CD4-positive, alpha-beta T cell treated with Interleukin-17A for 4 hours (primary cell): ENCODE measurements at places on chromosomes 12 and 14.

DNA sequence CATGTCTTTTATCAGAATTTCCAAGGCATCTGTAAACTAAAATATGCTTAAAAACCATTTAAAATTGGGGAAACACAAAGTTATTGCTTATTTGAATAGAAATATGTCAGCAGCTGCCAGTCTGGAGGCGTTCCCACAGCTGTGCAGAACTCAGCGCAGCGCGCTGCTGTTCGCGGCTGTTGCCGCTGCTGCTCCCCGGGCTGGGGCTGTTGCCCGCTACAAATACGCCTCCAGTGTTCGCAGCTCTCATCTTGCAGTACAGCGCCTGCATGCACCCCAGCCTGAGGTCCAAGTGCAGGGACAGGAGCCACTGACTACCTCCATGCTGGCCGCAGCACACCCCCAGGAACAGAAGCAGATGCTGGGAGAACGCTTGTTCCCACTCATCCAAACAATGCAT is 216.2 kb downstream of the SLC16A7 start:
- no peak for DNase-seq

DNA sequence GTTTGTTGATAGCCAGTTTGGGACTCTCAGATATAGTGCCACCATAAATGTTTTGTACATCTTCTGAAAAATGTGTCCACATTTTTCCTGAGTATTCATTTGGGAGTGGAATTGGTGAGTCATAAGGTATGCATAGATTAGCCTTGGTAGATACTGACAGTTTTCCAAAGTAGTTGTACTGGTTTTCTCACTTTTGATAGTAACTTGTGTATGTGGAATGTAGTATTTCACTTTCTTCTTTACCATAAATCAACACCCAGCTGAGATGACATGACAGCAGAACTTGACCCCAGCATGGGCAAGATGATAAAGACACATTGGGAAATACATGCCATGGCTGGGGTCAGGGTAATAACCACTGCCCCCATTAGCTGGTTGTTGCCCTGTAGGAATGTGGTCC is 5.4 kb downstream of the FBXW8 start:
- DNase-seq, result no peak

DNA sequence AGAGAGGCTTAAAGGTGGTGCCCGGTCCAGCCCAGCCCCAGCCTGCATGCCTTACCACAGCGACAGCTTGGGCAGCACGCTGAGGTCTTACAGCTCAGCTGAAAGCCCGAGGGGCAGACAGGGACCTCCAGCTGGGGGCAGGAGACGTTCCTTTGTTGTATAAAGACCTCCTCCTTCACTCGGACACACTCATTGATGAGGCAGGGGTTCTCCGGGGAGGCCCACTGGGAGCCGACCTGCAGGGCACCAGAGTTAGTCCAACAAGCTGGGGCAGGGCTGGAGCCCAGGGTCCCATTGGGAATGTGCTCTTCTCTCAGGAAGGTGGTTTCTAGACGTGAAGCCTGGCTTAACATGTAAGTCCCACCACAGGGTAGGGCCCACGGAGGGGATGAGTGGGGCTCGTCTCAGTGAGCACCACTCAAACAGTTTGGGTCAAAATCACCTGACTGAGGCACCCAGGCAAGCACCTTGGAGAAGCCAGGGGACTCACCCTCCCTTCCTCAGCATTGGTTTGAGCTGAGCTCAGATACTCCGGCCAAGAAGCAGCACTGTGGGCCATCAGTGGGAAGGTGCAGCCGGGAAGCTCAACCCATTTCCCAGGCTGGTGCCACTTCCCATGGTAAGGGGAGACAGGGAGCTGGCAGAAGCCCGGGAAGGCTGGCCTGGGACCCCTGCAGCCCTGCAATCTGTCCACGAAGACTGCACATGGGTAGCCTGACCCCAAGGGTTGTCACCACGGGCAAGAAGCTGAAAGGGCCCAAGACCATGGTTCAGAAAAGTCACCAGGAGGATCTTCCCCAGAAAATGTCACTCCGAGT is 24.3 kb upstream of the ANO2 start:
- no peak for DNase-seq

DNA sequence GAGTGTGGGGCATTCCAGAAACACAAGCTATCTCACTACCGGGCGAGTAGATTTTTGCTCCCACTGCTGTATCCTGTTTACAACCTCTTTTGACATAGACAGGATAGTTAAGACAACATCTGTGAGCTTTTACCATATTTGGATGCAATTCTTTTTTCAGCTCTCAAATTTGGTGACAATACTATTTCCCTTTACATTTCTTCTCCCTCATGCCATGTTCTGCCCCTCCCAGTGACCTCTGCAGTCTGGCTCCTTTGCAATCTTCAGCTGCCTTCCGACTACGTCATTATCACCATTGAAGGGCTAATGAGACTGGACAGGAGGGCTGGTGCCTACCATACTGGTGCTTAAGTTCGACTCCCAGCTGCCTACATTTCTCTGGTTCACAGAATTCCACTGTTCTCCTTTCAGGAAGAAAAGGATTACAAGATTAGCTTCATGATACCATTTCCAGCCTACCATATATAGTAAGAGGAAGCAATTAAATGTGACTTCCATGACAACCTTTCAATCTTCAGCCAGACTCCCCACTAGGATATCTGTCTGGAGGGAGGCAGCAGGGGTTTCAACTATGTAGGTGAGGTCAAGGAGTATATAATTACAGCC is 251.6 kb downstream of the PHLDA1 start:
- DNase-seq, result no peak

DNA sequence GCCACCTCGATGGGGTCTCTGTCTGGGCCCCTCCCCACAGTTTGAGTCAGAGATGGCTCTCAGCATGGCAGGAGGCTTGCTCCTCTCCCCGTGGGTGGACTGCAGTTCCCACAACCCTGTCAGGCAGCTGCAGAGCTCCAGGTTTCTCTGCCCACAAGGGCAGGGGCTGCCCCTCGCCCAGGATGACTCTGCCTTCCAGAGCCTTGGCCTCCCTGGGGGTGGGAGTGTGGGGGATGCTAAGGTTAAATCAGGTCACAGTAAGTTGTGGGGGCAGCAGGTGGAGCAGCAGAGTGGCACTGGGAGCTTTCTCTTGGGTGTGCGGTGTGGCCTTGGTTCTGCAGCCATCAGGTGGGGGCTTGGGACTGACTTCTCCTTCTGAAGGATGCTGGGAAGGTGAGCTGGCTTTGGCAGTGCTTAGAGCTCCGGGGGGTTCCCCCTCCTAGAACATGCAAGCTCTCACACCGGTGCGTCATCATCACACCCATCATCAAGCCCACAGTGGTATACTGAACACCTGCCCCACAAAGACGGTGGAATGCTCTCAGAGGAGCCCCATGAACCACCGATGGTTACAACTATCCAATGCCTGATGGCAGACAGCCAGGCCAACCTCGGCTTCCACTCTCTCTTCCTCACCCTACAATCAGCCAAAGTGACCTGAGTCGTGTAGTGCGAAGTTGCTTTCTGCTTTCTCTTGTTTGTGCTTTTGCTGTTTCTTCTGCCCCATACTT is 39.7 kb downstream of the ERH start:
- DNase-seq, result no peak

- DNase-seq, result no peak
These were observed 10.1 kb upstream of the PITPNM2 start for GRCh38 chr12:123160801-123161487.

DNA sequence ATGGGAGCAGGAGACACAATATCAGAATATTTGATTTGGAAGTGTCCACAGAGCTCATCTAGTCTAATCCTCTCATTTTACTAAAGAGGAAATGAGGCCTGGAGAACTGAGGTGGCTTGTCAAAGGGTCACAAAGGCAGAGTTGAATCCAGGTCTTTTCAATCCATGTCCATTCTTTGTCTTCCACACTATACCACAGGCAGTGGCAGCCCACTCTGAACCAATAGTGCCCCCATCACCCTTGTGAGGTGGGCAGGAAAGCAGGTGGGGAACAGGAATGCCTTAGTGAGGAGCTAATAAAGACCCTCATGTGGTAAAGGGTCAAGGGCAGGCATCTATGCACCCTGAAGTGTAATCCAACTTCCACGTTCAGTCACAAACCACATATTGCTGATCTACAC is 134.8 kb upstream of the EGLN3 start:
- no peak for DNase-seq

DNA sequence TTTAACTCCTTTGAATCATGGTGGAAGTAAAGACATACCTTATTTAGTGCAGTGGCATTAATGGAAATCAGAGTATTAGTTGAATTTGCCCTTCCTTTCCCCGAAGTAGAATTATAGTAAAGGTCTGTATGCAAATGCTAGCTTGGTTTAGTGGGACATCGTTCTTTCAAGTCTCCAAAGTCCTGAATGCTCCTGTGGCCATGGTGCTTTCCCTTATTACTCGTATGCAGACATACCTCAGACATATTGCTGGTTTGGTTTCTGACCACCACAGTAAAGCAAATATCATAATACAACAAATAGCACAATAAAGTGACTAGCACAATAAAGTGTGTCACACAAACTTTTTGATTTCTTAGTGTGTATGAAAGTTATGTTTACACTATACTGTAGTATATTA is 52.3 kb downstream of the MNAT1 start:
- DNase-seq, result no peak

DNA sequence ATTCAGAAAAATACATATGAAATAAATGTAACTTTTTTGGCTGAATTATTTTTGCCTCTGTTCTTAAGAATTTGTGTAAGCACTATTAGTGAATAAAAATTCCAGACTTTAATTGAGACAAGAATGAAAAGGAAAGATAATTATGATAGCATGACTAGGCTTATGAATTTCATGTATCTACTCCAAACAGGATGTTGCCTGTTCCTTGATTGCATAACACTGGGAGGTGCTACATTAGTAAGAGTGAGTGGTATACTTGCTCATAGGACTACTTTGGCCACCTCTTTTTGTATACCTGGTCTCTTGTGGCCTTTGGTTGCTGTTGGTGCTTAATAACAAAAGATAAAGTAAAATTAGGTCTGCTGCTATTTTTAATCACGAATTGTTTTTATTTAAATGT is 112.8 kb downstream of the NAV3 start:
- no peak for DNase-seq

DNA sequence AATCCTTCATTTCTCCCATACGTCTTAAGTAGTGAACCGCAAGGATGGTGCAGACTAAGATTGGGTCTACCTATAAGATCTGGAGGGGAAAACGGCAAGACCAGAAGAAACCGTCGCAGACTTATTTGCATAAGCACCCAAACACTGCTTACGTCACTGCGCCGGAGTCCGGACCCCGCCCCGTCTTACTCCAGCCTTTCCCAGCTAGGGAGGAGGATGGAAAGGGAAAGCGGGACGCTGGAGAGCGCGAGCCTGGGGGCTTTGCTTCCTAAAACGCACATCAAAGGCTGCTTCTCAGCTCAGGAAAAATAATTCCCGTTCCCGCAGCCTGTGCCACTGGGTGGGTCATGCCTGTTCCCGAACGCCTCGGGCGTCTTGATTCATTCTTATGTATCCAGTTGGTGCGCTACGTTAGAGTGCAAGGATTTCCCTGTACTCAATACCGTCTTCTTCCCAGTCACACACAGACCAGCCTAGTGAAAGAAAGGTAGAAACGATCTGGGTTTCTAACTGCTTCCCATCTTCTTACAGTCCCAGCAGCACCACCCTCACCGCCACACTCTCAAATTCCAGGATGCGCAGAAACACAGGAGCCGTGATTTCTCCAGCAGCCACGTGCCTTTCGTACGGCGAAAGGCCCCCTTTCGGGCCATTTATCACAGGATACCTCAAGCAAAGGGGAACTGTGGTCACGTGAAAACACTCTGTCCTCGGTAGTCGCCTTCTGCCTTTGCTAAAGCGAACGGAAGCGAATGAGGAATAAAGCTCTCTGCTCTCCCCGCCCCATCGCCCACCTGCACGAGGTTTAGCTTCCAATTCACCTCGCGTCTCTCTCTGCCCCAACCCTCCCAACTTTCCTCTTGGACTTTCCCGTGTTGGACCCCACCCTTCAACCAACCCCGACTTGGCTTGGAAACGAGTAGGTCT is 1.1 kb downstream of the SLC6A15 start:
- DNase-seq, result no peak

GRCh38 chr12:18383203-18383602 is 121.9 kb downstream of the PIK3C2G start:
- DNase-seq, result no peak

GRCh38 chr12:122951406-122951805 is 14.9 kb downstream of the ABCB9 start:
- DNase-seq, result no peak

GRCh38 chr14:89007906-89008305 is 183.5 kb downstream of the TTC8 start:
- no peak for DNase-seq

DNA sequence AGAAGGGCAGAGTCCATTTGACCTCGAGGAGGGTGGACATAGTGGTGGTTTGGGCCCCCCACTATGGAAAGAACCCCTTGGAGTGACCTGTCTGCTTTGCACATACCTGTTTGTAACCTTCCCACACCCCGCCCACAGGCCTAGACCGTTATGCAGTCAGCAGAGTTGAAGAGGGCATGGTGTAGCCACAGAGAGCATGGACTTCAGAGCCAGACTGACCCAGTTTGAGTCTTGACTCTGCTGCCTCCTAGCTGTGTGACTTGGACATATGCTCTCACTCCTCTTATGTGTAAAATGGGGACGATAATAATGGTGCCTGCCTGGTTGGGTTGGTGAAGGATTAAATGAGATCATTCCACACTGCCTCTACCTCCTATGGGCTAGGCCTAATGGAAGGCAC is 40.9 kb upstream of the NOS1 start:
- DNase-seq, result no peak

GRCh38 chr12:57112492-57113294 is 1.5 kb upstream of the STAT6 start:
- no peak for DNase-seq

GRCh38 chr14:72612041-72612440 is 281.9 kb downstream of the DPF3 start:
- DNase-seq, result no peak

- DNase-seq, result no peak
These were observed 139.8 kb downstream of the CALM1 start for GRCh38 chr14:90536511-90537191.

DNA sequence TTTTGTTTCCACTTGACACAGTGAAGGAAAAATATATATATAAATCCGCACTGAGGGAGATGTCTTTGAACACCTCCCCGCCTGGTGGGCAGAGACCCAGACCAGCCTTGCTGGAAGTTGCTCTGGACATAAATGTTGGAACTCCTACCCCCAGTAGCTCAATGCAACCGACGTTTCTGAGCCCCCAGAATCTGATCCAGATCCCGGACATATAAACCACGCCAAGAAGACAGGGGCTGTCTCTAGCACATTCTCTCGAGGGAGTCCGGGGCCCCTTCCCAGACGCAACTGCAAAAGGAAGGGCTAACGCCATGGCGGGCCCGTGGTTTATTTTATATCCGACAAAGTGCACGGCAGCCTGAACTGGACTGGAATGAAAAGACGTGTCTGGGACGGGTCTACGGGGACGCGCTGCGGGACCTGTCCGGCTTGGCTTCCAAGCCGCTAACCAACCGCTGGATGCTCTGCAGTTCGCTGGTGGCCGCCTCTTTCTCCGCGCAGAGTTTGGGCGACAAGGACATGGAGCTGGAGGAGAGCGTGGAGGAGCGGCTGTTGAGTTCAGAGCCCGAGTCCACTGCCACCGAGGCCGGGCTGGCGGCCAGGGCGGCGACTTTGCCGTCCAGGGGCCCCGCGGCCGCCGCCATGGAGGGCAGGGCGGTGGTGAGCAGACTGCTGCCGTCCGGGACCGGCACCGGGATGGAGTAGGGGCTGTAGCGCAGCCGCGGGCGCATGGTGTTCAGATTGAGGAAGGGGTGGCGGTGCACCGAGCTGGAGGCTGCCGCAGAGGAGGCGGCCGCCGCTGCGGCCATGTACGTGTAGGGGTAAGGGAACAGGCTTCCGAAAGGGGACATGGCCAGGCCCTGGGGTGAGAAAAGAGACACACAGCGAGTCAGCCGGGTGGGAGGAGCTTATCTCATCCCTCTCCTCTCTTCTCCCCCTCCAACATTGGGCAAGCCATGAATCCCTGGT is 12.2 kb downstream of the TBX3 start:
- no peak for DNase-seq
